ENCODE measurements at places on chromosomes 5 and 9.
A peak's percentile ranks its signal among the peaks of the same experiment; 100 is the strongest.

GRCh38 chr9:131731644-131732043, 8.2 kb downstream of the RAPGEF1 start:
- DNase-seq, result no peak

DNA sequence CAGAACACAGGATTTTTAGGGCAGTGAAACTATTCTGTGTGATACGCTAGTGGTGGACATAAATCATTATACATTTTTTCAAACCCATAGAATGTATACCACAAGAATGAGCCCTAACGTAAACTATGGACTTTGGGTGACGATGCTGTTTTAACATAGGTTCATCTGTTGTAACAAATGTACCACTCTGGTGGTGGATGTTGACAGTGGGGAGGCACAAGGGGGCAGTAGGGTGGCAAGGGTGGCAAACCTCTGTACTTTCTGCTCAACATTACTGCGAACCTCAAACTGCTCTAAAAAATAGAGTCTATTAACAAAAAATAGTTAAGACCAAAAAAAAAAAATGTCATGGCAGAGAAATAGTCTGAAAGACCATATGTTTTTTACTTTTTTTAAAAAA, 9.1 kb upstream of the MVB12B start:
- peak; percentile 41 for DNase-seq

DNA sequence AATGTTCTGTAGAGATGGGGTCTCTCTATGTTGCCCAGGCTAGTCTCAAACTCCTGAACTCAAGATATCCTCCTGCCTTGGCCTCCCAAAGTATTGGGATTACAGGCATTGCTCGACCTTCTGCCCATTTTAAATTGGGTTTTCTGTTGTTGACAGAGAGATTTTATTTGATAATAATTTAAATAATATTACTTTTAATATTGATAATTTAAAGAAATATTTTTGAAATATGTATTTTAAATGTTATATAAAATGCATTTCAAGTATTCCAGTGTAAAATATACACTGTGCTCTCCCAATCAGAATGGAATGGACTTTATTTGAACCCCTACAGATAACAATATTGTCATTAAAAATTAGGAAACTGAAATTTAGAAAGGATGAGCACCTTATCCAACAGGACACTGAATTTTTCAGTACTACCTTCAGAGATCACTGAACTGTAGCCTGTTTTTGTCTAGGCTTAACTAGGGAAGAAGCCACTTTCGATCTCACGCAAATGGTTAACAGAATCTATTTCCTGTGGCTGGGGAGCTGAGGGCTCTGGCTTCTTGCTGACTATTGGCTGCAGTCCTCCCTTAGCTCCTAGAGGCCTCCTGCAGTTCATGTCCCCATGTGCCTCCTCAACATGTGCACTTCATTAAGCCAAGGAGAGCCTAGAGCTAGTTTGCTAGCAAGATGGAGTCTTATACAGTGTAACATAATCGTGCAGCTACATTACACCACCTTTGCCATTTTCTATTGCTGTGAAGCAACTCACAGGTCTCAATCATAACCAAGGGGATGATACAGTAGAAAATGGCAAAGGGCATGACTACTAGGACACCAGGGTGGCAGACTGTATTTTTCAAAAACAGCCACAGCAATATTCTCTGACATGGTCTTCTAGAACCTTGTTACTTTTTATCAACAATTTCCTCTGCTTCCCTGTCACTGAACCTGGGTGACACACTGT, 150.0 kb downstream of the CDC42SE2 start:
- peak; percentile 33 for DNase-seq

- DNase-seq, result no peak
Observed at GRCh38 chr5:58922461-58923171, 339.7 kb downstream of the RAB3C start.

DNA sequence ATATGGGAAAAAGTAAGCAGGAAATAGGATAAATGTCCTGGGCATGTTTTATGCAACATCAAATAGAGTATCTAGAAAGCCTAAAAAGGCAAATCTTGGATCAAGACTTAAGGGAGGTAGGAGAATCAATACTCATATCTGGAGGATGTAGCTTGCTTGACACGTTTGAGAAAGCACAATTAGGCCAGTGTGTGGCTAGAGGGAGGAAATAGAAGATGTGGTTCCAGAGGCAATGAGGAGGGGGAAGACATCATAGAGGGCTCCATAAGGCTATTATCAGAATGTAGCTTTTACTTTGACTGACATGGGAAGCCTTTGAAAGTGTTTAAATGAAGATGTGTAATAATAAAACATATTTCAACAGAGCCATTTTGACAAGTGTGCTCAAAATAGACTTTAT, 200.7 kb upstream of the CDH12 start:
- DNase-seq, result no peak

GRCh38 chr5:316210-317085, 5.1 kb upstream of the AHRR start:
- DNase-seq, result no peak

DNA sequence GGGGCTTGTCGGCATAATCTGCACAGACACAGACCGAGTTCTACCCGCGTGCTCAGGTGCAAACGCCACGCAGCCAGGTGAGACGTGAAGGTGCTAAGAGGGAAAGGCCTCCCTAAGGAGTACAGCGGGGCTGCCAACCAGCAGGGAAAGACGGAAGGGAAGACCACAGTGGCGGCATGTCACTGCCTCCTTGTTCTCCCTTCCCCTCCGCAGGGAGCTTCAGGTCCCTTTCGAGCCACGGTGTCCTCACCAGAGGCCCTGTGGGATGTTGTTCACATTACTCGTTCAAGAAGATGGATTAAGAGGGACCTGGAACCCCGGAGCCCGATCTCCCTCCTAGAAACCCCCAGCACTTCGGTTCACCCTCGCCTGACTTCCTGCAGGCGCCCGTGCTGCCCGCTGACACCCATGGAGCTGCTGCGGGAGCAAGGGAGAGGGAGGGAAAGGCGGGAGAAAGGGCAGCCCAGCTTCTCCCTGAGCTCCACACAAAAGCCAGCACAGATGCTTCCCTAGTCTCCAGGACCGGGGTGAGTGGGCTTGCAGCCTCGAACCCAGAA, 686 bp downstream of the BRD9 start:
- peak; percentile 11 for DNase-seq

DNA sequence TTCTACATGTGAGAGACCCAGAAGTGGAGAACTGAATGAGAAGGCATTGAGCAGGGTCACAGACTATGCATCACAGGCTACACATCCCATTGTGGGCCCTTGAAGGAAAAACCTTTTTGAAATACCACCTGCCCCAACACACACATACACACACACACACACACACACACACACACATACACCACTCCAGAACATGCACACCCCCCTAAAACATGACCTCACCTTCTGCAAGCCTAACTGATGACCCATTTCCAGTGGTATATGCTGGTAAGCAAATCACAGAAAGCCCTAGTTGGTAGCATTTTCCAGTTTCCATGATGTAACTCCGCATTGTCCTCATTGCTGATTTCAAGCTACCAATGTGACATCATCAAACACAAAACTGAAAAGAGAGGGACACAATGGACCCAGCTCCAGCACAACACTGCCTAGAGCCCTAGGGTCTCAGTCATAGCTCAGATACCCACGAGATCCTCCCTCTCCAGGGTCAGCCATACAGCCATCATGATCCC, 36.4 kb downstream of the THBS4 start:
- DNase-seq, result no peak

GRCh38 chr5:14925326-14925725, 53.7 kb upstream of the ANKH start:
- no peak for DNase-seq

DNA sequence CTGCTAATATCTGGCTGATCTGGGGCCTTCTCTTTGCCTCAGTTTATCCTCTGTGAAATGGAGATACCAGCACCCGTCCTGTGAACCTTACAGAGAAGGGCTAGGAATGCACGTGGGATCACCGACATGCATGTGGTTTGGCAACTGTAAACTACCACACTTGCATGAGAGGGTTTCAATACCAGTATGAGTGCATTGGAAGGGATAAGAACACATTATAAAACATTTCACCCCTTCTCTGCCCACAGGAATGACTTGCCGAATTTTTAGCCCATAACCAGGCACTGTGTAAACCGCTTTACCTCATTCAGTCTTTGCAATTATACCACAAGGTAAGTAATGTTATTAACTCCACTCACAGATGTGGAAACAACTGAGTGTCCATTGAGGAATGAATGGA, 8.9 kb upstream of the RAB14 start:
- no peak for DNase-seq

GRCh38 chr5:121171834-121172233, 679.8 kb upstream of the FTMT start:
- DNase-seq, result no peak

- no peak for DNase-seq
Observed at GRCh38 chr5:43619911-43620310, 16.9 kb downstream of the NNT start.

- no peak for DNase-seq
Observed at GRCh38 chr5:117776977-117777376, 1202.4 kb upstream of the SEMA6A start.

DNA sequence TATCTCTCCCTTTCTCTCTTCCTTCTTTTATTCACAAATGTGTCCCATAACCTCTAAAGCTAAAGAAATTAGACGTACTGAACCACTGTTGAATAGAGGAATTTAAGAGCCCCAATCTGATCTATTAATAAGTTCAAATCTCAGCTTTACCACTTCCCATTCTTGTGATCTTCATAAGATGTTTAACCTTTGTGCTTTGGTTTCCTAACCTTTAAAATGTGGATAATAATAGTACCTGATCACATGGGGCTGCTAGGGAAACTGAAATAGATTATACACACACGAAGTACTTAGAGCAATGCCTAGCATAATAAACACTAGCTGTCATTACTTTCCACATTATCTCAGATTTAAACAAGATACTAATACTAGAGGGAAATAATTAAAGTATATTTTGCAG, 324.3 kb upstream of the SEMA6A start:
- DNase-seq, result no peak

- no peak for DNase-seq
Observed at GRCh38 chr9:131112374-131113154, 12.8 kb upstream of the NUP214 start.

GRCh38 chr5:38657020-38657419, 100.6 kb upstream of the LIFR start:
- DNase-seq, result no peak

- DNase-seq, result no peak
Observed at GRCh38 chr5:68708842-68709170, 385.0 kb upstream of the SLC30A5 start.

GRCh38 chr5:137618476-137618875, 117.4 kb downstream of the KLHL3 start:
- DNase-seq, result no peak

DNA sequence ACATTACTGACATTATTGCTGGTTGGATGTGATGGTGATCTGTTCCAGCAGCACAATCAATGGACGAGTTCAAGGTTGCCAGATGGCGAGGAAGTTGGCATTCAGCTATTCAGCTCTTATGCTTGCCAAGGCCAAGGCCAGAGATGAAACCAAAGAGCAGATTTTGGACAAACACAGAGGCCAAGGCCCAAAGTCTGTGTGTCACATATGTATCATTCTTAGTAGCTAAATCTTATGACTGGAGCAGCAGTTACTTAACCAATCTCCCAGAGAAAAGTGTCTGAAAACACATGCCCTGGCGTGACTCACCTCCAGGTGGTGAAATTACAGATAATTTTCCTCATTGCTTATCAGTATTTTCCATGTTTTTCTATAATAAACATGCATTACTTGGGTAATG, 189.0 kb upstream of the EGFLAM start:
- DNase-seq, result no peak

DNA sequence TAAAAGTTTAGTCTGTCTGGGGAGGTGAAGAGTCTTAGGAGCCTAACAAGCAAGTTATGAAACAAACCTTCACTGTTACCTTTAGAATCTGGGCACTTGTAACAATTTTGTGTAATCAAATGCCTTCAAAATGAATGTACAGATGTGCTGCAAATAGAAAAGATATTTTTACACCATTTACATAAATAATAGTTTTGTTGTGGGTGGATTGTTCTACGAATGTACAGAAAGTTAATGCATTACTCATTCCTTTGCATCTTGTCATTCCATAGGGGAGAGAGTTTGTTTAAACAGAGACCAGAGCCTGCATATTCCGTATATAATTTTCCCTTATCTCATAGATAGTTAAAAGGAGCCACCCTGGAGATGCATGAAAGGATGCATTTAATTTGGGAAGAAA, 576.9 kb upstream of the SGCD start:
- no peak for DNase-seq

GRCh38 chr9:3948826-3949556, 350.9 kb downstream of the GLIS3 start:
- no peak for DNase-seq

DNA sequence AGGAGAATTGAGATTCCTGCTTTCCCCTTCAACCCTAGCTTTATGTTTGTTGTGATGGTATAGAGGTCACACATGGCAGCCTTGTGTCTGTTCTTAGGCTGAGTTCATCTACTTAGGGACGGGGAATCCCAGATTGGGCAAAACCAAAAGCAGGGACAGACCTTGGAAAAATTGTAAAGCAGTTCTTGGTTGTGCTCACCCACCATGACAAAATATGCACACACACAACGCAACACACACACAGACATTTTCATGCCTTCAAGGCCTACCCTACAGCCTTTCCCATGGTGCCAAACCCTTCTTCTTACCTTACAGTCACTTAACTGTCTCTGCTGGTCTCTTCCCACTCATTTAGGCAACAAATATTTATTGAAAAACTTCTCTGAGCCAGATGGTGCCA, 14.8 kb downstream of the PCDHGC5 start:
- DNase-seq, result no peak

All from stimulated activated naive CD8-positive, alpha-beta T cell treated with anti-CD3 and anti-CD28 coated beads, Interleukin-15, amount 100 ng/mL, for 72 hours (primary cell).